Esophagus squamous epithelium (tissue), 5 donors: ENCODE measurements at places on chromosomes 4 and X. TPM values are rescaled to one million over a fixed set of nuclear protein-coding genes. Genes with fewer than 3 reads are reported as not detected.

Gene TMSB15A
- total RNA-seq: not detected

Gene TMEM156
- total RNA-seq: 0.15 TPM

Gene ANXA10
- not detected for total RNA-seq

Gene MAP9
- total RNA-seq: 1.9 TPM

Gene FGFBP2
- not detected for total RNA-seq

Gene TIGD2
- 1.2 TPM for total RNA-seq

Gene ADGRL3
- 7.8 TPM for total RNA-seq

Gene SRPX2
- total RNA-seq: 24.0 TPM

Gene MAGEA2
- not detected for total RNA-seq

Gene SLC2A9
- total RNA-seq: 14.4 TPM

Gene NHSL2
- 0.97 TPM for total RNA-seq

Gene FGFR3
- total RNA-seq: 175 TPM

Gene NOX1
- not detected for total RNA-seq

Gene LUZP4
- total RNA-seq: not detected

- no peak for DNase-seq
Measured at GRCh38 chr4:48483006-48483776, at the start of gene SLC10A4. TSS of gene SLC10A4 (plus strand) at chr4:48483343. CDS start at chr4:48483562, 219 bp downstream.

GRCh38 chr4:153387981-153388380, 43.5 kb downstream of the MND1 start:
- DNase-seq: no peak

- DNase-seq: no peak
Measured at GRCh38 chr4:184479516-184479950, 5.2 kb upstream of the IRF2 start.

DNA sequence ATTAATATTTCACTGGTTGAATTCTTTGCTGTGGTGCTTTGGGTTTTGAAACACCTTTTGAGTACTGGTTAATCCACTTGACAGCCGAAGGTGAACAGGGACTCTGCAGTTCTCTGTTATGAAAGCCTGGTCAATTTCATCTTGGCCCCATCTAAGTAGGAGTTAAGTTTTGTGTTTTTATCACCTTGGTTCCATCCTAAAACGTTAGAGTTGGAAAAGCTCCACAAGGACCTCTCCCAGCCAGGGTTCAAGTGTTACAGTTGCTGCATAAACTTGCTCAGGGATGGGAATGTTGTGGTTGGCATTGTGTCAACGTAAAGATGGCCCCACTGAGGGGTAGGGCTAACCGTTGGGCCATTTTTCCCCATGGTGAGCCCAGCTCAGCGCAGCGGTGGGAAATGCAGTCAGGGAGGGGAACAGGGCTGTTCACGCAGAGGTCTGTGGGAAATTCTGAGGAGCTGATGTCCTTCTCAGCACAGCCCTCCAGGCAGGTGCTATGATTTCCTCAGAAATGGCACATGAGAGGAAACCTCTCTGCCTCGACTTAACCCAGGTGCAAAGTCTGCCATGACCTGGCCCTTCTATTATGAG, 188.7 kb downstream of the STIM2 start:
- no peak for DNase-seq

- DNase-seq: no peak
Measured at GRCh38 chrX:140723121-140723715, 13.7 kb downstream of the LINC00632 start.

DNA sequence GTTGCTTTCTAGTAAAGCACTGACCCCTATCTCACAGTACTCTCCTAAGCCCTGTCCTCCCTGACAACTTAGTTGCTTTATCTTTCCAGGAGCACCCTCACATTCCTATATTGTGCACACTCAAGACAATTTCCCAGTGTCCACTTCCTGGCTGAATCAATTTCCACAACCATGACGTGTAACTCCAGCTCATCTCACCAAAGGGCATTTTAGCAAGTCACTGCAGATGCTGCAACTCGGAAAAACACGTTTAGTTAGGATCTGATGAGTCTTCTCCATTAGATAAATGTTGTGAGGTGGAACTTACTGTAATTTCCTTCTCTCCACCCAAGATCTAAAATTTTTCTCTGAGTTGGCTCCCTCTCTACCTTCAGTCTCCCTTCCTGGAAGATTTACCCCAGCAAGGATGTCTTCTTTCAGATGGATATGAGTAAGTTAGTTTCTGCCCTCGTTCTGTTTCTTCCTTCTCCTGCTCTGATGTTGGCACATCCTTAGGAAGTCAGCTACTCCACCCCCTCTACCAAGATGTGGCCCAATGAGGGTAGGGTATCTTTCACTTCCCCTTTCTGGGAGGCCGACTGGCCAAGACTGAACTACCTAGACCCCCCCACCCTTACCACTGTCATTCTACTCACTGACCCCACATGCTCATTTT, 28.8 kb upstream of the IL13RA1 start:
- no peak for DNase-seq

DNA sequence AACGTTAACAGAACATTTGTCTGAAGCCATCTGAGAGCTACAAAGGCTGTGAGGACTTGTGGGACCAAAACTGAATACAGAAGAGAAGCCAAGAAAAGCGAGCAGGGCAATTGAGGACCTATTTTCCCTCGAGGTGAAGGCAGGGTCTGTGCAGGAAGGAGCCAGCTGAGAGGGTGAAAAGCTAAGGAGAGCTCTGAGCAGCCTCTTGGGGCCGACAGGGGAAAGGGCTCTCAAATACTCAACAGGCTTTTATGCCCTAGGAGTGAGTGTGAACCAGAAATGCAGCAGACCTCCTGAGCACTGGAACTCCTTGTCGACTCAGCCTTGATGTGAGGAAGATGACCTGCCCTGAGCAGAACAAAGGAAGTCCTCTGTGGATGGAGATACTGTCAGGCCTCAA, 54.2 kb downstream of the C4orf50 start:
- DNase-seq: no peak

DNA sequence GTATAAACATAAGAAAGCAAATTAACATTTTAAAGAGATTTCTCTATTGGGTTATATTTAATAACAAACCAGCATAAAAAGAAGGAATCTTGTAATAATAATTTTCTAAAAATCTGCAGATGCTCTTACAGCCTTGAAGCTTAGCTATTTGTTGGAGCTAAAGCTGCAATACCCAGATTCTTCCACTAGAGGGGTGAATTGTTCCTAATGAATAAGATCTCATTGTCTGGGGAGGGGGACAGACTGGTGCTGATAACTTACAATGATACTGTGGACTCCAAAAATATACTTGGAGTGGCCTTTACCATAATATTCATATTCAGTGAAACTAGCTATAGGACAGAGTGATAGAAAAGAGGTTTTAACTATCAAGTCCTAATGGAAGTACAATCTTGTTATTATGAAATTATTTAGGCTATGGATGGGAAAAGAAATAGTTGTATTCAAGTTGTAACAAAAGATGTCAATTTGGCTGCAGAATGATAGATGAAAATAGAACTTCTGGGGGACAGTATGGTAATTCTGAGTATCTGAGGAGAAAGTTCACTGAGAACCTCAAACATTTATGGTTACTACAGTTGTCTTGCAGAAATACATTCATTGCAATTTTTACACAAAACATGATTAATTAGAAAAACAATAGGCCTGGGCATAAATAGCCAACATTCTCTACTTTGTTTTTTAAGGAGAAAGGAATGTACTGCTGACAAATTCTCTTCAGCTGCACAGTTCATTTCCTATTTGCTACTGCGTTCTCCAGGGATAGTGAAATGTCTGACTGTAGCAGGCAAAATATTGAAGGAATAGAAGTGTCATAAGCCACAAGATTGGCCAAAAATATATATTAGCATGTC, 443.3 kb downstream of the GBA3 start:
- DNase-seq: no peak

- DNase-seq: no peak
Measured at GRCh38 chr4:98728871-98729270, 70.5 kb upstream of the TSPAN5 start.

DNA sequence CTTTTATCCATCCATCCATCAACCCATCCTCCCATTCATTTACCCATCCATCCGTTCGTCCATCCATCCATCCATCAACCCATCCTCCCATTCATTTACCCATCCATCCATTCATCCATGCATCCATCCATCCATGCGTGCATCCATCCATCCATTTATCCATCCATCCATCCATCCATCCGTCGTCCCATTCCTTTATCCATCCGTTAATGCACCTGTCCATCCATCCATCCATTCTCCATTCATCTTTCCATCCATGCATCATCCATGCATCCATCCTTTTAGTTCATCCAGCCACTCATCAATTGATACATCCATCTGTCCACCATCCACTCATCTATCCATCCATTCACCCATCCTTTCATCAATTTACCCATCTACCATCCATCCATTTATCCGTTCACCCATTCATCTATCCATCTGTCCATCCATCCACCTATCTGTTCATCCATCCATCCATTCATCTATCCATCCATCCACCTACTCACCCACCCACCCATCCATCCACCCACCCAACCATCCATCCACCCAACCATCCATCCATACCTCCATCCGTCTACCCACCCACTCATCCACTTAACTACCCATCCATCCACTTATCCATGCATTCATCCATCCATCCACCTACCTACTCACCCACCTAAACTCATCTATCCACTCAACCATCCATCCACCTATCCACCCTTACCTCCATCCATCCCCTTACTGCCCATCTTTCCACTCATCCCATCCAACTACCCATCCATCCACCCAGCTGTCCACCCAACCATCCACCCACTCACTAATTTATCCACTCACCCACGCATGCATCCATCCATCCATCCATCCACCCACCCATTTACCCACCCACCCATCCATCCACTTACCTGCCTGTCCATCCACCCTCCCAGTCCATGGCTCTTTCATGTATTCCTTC, 9.6 kb downstream of the CD99 start:
- DNase-seq: no peak

DNA sequence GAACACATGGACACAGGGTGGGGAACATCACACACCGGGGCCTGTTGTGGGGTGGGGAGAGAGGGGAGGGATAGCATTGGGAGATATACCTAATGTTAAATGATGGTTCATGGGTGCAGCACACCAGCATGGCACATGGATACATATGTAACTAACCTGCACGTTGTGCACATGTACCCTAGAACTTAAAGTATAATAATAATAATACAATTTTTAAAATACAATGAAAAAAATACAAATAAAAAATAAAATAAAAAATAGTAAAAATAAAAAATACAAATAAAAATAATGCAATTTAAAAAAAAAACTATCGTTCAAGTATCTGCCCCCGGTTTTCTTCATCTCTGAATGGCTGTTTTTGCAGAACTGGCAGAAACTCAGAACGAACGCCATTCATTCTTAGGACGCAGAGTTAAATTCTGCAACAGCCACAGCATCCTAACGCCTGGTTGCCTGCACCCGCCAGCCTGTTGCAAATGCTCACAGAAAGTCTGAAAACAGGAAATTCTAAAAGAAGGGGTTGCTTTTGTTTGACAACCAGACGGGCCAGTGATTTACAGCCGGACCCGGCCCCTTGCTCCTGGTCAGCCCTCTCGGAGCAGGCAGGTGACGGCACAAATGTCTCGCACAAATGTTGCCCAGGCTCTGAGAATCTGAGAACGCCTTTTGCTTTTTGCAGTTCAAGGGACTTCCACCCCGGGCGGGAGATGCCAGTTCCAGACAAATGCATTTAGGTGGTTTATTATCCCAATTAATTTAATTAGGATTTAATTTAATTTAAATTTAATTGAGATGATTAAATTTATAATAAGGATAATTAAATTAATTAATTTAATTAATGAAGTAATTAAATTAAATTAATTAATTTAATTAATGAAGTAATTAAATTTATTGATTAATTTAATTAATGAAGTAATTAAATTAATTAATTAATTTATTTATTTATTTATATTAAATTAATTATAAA, 47.8 kb downstream of the CRLF2 start:
- DNase-seq: no peak

DNA sequence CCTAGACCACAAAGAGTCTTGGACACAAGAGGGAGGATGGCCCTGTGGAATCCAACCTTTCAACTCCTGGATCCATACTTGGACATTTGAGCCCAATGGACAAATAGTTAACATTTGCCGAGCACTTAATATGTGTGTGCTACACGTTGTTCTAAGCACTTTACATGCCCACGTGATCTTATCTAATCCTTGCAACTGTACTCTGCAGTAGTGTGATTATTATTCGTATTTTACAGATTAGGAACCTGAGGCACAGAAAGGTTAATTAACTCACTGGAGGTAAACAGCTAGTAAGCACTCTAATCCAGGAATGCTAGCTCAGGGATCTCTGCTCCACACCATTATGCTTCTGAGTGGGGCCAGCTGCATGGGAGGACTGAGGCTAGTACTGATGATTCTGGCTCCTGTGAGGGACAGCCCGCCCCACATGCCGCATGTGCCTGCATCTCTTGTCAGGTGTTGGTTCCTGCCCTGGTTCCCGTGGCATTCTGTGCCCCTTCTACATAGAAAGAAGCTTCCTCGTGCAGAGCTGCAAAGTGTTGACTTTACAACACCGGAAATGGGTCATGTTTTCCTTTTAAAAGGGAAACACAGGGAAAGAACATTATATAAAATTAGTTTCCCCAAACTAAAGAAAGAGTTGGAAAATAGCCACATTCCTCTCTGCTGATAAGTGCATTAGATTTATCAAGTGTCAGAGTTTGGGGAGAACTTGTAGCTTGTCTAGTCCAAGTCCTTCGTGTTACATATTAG, 34.8 kb downstream of the PLAC1 start:
- no peak for DNase-seq

- no peak for DNase-seq
Measured at GRCh38 chr4:41514766-41515481, 23.0 kb upstream of the LIMCH1 start.

- no peak for DNase-seq
Measured at GRCh38 chr4:90996813-90997212, 869.6 kb downstream of the CCSER1 start.

GRCh38 chr4:5870701-5871100, 22.2 kb downstream of the CRMP1 start:
- DNase-seq: no peak

DNA sequence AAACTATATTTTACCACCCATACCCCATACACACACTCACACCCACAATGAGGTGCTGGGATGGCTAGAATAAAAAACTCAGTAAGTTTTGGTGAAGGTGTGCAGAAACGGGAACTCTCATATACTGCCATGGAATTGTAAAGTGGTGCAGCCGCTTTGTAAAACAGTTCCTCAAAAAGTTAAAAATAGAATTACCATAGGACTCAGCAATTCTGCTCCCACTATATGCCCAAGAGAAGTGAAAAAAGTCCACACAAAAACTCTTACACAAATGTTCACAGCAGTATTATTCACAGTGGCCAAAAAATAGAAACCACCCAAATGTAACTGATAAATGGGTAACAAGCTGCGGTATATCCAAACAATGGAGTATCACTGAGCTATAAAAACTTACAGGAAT, 6.5 kb downstream of the CENPU start:
- DNase-seq: no peak
